MCF 10A (cell line): ENCODE measurements at places on chromosomes 3 and 15.

DNA sequence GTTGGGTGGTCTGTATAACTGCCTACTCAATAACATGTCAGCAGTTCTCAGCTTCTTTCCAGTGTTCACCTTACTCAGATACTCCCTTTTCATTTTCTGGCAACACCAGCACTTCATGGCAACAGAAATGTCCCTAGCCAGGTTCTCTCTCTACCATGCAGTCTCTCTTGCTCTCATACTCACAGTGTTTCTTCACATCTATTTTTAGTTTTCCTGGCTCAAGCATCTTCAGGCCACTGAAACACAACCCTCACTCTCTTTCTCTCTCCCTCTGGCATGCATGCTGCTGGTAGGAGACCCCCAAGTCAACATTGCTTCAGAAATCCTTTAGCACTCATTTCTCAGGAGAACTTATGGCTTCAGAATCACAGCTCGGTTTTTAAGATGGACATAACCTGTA is at the start of gene CAPN3:
Gene CAPN3, plus strand, starts transcription at position 253 of the 400 bp plus-strand sequence. CDS start 305 bp downstream, outside the sequence.
- DNase-seq = no peak

GRCh38 chr15:68176601-68177000 is 28.5 kb downstream of the CALML4 start:
- DNase-seq = no peak

DNA sequence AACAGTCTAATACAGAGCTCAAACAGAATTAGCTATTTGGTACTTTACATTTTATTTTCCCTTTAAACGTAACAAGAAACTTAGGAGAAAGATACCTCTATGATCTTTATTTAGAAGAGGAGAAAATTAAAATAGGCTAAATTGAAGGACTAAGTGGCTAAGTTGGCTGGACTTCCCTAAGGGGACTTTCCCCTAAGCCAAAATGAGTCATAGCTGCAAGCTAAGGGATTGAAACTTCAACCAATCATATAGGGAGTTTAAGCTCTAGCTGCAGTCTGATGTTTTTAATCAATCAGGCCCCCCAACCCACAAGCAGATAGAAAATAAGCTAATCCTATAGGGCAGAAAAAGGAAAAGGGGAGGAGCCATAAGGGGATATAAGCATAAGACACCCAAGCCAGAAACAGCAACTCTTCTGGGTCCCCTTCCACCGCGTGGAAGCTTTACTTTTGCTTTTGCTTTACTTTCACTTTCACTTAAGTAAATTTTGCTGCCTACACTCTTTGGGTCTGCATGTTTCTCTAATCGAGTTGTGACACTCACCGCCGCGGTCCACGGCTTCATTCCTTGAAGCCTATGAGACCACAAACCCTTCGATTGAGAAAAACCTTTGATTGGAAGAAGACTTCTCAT is 1108.5 kb upstream of the EPHA6 start:
- DNase-seq = no peak

DNA sequence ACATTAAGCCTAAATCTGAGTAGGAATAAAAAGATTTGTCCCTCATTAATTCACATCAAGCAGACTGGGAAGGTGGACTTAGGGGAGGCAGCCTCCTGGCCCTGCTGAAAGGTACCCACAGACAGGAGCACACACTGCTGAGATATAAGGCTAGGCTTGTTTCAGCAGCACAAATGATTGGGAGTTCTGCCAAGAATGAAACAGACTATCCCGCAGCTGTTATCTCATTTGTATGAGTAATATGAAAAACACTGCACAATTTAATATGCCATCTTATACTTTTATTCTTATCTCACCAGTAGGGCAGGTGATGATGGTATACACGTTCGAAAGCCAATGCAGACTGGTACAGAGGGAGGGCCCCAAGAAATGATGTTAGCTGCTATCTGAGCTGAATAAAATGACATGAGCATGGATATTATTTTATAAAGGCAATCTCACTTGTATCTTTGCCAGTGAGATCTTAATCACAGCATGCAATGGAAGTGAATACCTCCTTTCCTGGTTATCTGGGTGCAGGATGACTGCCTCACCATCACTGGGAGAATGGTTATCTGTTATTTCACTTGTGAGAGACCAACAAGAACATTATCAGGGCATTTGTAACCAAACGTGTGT is 258.7 kb upstream of the PPP2R3A start:
- DNase-seq = peak; percentile 13

DNA sequence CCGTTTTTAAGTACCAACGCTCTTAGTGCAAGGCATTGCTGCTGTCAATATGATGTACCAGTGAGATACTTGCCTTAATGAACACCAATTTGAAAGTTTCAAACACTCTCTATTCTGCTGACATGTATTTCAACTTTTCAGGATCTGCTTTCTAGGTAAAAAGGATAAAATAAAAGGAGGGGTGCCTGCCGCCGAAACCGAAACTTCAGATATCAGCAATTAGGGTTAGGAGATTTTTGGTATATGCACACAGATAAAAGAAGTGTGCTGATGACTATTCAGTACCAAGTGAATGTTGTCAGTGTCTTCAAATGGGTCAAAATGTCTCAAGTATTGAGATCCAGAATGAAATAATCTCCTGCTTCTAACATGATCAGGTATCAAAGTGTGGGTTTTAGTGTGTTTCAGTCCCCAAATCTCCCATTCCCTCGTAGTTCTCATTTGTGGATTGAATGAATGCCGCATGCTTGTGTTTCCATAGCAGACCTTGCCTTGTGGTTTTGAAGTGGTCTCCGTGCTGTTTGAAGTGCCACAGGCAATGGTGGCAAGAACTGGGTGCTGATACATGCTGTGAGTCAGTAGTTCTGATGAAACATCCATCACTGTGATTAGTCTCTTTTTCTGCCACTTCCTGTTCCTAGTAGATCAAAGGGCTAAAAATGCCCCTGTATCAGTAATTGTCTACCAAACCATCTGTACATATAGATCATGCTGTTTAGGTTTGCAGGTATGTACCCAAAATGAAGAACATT is 22.5 kb downstream of the CHST14 start:
- peak; percentile 46 for DNase-seq

DNA sequence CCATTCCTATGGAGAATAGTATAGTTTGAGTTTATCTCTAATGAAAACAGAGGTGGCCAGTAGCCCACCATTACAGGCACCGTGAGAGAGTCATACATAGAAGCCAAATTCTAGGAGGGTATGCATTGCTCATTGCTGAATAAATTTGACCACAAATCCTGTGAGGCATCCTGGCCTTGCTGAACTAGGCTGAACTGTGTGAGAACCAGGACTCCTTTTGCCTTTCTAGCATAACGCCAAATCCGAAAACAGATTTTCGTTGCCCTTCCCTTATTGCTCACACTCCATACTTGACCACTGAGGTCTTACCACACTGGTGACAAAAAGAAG is 50.4 kb downstream of the SLC2A2 start:
- no peak for DNase-seq

- DNase-seq = no peak
These were observed 928.9 kb upstream of the NR2F2 start for GRCh38 chr15:95401587-95401986.

GRCh38 chr3:105688821-105689220 is 180.0 kb downstream of the CBLB start:
- DNase-seq = no peak

DNA sequence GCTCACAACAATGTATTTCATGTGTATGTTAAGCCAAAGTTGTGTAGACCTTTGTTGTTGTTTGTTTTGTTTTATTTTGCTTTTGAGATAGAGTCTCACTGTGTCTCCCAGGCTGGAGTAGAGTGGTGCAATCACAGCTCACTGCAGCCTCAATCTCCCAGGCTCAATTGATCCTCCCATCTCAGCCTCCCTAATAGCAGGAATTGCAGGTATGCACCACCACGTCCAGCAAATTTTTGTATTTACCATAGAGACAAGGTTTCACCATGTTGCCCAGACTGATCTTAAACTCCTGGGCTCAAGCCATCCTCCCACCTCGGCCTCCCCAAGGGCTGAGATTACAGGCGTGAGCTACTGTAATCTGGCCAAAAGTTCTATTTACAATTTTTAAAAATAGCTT is 2.7 kb downstream of the HERC1 start:
- DNase-seq = no peak

- DNase-seq = no peak
These were observed 30.6 kb downstream of the SPG21 start for GRCh38 chr15:64959128-64959527.

GRCh38 chr3:106794442-106794841 is 582.8 kb upstream of the CCDC54 start:
- no peak for DNase-seq

GRCh38 chr3:103924544-103924943 is 1442.2 kb upstream of the ALCAM start:
- DNase-seq = no peak

GRCh38 chr3:25537516-25537915 is 109.5 kb downstream of the RARB start:
- no peak for DNase-seq

- no peak for DNase-seq
These were observed 15.5 kb downstream of the NTRK3 start for GRCh38 chr15:88241060-88241459.

- DNase-seq = no peak
These were observed 49.1 kb downstream of the DHX30 start for GRCh38 chr3:47851888-47852603.

DNA sequence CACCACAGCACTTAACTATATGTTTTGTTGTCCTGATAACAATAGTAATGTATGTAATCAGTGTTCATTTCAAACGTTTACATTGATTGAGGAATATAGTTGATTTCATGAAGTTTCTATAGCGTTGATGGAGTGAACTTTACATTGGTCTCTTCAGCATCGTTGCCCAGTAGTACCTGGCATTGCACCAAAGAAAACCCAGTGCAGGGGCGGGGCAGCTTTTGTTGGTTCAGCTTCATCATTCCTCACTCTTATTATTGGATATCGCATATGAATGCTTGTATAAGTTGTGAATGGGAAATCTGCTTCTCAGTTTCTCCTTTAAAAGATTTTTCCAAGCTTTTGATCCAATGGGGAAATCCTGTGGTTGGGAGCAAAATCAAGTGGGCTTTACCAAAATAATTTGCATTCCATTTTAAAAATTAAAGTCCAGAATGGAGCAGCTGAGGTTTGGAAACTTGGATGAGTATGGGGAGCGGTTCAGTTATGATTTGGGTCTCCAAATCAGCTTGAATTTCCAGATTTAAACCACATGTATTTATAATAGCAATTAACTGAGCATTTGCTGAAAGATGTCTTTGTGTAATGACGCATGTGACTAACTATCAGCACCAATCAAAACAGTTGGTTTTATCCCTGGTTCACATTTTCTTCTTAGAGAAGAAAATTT is 213.7 kb downstream of the ALCAM start:
- peak; percentile 36 for DNase-seq

DNA sequence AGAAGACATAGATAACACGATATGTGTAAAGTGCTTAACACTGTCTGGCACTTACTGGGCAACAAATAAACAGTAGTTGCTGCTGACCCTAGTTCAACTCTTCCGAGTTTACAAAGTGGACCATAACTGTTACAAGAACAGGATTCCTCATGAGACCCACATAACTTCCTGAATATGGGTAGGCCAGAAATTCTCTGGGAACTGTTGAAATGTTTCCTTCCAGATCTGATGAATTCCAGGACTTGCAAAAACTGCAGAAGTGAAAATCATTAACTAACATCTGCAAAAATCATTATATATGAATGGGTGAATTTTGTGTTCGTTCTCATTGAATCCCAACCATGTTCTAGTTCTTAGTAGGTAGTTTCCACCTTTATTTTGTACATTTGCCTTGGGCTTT is 181.7 kb upstream of the MME start:
- no peak for DNase-seq

DNA sequence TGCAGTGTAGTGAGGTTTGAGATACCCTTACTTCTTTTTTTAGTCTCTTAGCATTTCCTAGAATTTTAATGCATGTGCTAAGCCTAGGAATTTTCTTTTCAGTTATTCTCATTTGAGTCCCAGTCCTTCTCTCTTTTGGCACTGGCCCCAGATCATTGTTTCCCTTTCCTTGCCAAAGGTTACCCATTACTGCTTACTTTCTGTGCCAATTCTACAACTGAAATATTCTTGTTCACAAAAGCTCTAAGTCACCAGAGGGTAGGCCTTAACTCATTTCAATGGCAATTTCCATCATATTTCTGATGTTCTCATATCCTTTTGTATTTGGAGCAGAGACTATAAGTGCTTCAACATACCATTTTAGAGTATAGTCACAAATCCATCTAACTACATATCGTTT is 199.6 kb upstream of the CBLB start:
- no peak for DNase-seq

- DNase-seq = peak; percentile 48
These were observed 60.3 kb downstream of the CMSS1 start for GRCh38 chr3:99878005-99878404.

GRCh38 chr3:109297496-109297895 is 18.8 kb downstream of the DPPA2 start:
- no peak for DNase-seq

GRCh38 chr3:155079746-155080487 is at the start of gene MME:
Gene MME (plus strand): TSS chr3:155080319. CDS start chr3:155084168, 3,849 bp downstream.
- peak; percentile 71 for DNase-seq

- peak; percentile 89 for DNase-seq
These were observed 119.9 kb downstream of the CADPS start for GRCh38 chr3:62755285-62755684.

DNA sequence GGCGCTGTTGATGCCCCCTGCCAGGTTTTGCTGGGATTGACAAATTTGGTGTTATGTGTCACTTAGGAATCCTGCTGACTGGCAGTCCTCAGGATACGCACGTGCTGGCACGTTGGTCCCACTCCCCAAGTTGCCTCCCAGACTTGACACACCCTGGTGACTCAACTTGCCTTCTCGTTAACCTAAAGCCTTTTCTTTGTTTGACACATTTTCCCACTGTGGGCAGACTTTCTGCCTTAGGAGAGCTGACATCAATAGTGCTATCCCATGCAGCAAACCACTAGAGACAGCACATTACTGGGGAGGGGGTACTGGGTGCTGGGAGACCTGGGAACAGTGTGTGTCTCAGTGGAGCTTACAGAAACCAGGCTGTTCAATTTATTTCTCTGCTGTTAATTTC is 104.3 kb downstream of the OXNAD1 start:
- DNase-seq = peak; percentile 69
